ENCODE measurements at places on chromosomes 7 and 10.

GRCh38 chr7:37475646-37476045 is 27.0 kb upstream of the ELMO1 start:
- no peak for DNase-seq

GRCh38 chr7:92333866-92334265 is 88.1 kb downstream of the ANKIB1 start:
- no peak for DNase-seq

GRCh38 chr7:47782022-47782421 is 166.2 kb downstream of the PKD1L1 start:
- no peak for DNase-seq

DNA sequence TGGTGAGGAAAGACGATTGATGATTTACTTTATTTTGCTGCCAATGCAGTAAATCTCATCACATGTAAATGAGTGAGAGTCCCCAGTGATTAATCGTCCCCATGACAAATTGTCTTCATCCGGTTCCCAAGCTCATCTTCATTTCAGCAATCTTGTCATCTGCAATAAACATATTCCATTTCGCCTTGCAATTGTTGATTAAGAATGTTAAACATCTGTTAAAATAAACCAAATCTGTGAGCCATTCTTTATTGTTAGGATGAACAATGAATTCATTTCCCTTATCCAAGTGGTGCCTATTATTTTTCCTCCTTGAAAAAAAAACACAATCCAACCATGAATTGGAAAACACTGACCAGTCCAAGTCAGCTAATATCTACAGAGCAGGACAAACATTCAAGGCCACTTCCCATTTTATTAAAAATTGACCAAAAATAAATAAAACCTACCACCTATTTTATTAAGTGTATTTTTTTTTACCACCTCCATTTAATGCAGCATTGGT is 36.5 kb downstream of the NPS start:
- DNase-seq = no peak

DNA sequence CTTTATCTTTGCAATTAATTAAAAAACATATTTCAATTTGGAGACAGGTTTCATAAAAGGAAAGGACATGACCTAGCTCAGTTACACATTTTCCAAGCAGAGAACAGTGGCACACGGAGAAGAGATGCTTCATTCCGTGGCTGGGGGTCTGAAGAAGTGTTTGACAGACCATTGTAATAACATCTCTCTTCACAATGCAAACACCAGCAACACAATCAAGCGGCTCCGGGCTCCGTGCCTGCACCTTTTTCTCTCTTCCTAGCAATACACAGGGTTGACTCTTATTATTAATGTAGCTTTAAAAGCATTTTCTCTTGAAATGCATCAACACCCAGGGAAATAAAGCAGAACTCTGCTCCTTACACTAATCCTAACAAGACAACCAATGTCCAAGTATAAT is 261.0 kb upstream of the AOAH start:
- no peak for DNase-seq

DNA sequence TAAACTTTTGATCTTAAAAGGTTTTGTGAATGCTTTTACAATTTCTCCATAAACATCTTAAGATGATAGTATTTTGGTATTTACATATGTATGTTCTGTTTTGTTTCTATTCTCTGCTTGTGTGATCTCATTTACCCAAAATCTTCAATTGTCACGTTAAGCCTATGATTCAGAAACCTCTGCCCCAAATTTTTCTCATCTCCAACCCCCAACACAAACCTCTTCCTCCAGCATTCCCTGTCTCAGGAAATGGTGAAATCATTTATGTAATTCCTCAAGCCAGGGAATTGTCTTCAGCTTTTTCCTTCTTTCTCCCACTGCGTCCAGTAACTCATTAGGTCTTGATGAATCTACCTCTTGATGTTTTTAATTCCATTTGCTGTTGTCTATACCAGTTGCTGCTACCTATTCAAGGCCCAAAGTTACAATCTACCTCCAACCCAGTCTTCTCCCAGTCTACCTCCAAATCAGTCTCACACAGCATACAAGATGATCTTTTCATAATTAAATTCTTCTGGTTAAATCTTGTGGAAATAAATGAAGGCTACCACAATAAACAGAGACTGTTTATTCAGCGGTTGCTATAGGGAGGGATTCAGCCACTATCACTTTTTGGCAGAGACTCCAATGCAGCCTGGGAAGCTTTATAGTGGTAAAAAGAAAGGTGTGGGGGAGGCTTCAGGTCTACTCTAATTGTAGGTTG is 5.8 kb downstream of the CFAP69 start:
- peak; percentile 60 for DNase-seq

- no peak for DNase-seq
These were observed 40.5 kb downstream of the ENTPD1 start for GRCh38 chr10:95796504-95796903.

DNA sequence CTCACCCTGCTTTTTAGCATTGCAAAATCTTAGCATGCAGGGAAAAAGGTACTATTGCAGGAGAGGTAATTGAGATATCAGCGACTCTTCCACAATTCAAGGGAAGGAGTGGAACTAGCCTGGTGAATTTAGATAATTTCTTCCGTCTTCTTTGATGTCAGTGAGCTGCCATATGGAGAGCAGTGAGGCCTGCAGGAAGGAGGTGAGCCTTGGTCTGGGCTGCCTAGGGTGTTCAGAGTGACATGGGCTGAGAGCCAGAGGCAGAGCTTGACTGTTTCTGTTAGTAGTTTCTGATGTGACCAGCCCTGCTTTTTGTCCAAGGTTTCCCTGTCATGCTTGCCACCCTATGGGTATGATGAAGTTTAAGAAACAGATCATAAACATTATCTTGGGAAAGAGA is 28.6 kb downstream of the KAT6B start:
- DNase-seq = no peak

DNA sequence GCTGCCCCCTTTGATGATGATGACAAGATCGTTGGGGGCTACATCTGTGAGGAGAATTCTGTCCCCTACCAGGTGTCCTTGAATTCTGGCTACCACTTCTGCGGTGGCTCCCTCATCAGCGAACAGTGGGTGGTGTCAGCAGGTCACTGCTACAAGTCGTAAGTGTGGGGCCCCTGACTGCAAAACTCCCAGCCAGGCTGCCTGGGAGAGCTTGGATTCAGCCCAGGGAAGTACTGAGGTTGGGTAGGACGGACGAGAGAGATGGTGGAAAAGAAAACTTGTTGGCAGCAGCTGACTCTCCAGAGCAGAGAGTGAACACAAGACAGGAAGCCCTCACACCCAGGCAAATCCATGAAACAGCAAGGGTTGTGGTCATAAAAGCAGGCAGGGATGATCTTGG is 1.3 kb downstream of the PRSS2 start:
- DNase-seq = no peak

- DNase-seq = no peak
These were observed 293.5 kb upstream of the GALNT17 start for GRCh38 chr7:70838292-70838907.

DNA sequence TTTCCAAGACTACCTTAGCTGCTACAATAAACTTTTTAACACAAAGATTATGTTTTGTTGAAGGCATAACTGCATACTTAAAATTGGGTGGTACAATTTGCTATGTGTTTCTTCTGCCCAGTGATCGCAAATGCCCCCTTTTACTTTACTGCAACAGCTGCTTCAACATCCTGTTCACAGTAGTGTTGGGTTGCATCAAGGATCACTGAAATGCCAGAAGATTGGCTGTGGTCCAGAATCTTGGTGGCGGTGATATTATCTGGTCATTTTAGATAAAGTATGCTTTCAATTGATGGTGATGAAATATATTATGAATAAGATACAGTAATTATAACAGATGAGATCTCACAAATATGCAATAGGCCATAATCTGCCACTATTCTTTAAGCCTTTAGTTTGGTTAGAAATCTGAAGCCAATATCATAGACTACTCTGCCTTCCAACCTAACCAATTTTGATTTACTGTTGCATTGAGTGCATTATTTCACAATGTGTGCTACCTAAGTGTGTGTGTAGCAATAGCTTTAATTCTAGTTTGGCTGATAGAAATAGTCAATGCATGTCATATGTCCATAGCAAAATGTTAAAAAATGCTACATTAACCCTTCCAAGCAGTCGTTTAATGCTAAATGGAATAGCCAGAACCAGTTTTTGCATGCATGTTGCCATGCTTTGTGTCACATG is 29.8 kb upstream of the ING3 start:
- DNase-seq = no peak

- DNase-seq = no peak
These were observed 1.4 kb downstream of the C10orf62 start for GRCh38 chr10:97590748-97591495.

DNA sequence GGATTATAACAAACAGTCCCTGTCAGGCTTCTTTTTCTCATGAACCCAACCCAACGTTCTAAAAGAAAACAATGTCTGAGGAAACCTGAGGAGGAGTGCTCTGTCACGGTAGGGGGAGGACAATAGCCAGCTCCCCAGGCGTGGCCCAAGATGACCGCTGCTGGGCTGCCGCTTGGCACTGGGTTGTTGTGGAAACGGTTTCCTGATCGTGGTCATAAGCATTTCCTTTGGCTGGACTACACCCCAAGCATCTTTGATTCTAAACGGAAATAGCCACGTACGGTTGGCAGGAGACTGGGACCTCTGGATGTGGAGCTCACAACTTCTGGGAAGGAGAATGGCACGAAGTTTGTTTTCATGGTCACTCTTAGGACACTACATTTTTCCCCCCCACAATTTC is 30.4 kb upstream of the DMBT1 start:
- no peak for DNase-seq

DNA sequence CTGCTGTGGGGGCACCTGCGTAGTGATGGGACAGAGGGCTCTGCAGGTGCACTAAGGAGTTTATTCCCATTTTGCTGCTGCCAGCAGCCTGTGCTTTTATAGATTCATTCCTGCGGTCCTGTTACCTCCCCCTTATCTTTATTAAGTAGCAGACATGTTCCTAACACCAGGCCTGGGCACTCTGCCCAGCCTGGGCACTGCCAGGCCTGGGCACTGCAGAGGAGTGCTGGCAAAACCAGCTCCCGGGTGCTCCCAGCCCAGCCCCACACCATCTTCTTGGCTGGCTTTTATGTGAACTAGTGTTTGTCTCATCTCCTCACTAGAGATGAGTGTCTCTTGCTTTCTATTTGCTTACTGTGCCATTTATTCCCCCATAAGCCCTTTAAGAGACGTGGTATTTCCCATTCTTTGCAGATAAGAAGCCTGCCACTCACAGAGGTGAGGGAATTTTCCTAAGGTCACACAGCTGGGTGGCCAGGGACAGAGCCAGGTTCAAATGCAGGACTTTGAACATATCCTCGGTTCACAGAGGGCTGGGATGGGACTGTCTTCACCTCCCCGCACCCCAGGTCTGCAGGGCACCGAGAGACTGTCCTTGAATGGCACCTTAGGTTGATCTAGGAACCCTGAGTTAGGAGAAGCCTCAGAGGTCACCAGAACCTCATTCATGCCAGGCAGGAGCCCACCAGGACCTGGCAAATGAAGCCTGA is 14.6 kb upstream of the DRGX start:
- DNase-seq = no peak

GRCh38 chr7:93551063-93551895 is 23.2 kb downstream of the CALCR start:
- DNase-seq = peak; percentile 12

GRCh38 chr10:95339863-95340262 is 49.1 kb upstream of the PDLIM1 start:
- DNase-seq = no peak

GRCh38 chr10:35219292-35219691 is 92.6 kb downstream of the CREM start:
- DNase-seq = no peak

DNA sequence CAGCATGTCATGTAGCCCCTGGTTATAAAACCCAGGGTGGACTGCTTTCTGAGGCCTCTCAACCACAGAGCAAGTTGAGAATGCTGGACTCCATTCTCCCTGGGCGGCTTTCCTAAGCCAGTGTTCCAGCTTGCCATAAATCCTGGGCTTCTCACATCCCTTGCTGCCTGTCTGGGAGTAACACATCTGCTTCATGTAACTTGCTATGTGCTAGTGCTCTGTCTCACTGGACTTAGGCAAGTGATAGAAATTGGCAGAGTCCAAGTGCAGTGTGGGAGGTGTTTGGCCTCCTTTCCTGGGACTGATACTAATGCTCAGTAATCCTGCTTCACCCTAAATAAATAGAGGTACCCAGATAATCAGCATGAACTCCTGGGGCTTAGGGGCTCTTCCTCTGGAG is 277.1 kb upstream of the POM121L12 start:
- no peak for DNase-seq

- DNase-seq = no peak
These were observed 146.2 kb upstream of the MBL2 start for GRCh38 chr10:52918714-52919305.

GRCh38 chr7:90717296-90718060 is 121.4 kb downstream of the CDK14 start:
- DNase-seq = no peak

- no peak for DNase-seq
These were observed 425.1 kb upstream of the NPVF start for GRCh38 chr7:25653384-25653783.

DNA sequence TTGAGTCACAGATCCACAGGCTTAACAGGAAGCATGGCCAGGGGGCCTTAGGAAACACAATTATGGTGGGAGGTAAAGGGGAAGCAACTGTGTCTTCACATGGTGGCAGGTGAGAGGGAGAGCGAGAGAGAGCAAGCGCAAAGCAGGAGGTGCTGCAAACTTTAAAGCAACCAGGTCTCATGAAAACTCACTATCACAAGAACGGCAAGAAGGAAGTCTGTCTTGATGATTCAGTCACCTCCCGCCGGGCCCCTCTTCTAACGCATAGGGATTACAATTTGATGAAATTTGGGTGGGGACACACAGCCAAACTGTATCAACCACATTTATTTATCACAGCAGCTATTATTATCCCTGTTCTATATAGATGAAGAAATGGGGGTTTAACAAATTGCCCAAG is 201.6 kb downstream of the DPP6 start:
- no peak for DNase-seq

DNA sequence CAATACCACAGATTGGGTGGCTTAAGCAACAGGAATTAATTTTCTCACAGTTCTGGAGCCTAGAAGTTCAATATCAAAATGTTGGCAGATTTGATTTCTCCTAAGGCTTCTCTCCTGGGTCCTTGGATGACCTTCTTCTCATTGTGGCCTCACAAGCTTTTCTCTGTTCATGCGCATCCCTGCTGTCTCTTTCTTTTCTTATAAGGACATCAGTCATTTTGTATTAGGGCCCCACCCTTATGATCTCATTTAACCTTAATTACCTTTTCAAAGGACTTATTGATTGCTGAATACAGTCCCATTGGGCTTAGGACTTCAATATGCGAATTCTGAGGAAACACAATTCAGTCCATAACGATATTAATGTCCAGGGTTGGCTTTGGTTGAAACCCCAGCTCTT is 285.4 kb downstream of the HDAC9 start:
- no peak for DNase-seq

GRCh38 chr10:59655309-59655708 is 54.3 kb downstream of the SLC16A9 start:
- DNase-seq = no peak

- DNase-seq = no peak
These were observed 13.3 kb downstream of the CAV1 start for GRCh38 chr7:116538138-116538537.

DNA sequence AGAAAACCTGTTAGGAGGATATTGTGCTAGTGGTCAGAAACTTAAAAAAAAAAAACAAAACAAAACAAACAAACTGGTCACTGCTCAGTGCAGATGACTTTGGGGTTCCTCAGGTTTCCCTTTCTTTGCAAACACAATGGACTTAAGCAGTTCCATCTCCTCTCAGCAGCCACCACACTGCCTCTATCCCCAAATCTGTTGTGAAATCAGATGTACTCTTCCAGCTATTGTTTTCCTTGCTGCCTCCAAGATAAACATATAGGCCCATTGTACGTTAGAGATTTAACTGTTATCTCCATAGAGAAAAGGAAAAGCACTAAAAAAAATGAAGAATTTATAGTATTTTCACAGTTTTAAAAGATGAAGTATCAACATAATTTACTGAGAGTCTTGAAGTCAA is 147.1 kb downstream of the MPP7 start:
- DNase-seq = no peak

All from AG09319 (cell line).